Esophagus muscularis mucosa (tissue), 4 donors: ENCODE measurements at places on chromosomes 3 and 15. TPM values are rescaled to one million over a fixed set of nuclear protein-coding genes. Genes with fewer than 3 reads are reported as not detected.

DNA sequence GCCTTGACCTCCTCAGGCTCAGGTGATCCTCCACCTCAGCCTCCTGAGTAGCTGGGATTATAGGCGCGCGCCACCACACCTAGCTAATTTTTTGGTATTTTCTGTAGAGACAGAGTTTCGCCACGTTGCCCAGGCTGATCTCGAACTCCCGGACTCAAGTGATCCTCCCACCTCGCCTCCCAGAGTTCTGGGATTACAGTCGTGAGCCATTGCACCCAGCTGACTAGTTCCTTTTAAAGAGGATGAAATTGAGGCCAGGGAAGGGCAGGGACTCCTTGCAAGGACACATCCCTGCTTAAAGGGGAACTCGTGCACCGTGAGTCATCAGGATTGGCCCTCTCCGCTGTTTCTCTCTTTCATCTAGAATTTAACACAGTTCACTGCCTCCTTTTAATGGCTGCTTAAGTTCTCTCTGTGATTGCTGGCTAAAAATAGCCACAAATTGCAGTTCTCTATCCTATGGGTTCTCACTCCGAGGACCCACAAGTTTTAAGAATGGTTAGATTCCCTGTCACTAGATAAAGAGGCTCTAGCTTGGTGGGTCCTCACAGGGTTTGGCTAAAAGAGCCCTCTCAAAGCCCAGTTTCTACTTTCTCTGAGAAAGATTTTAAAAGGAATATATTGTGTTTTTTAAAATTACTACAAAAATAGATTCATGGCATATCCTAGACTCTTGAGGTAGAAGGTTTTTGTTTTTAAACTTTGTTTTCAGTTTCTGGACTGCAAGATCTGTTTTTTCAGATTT lies 1.4 kb downstream of the CRTAP start:
- peaks cover 8% of the 10 kb centered on the region for H3K4me1 ChIP-seq
- H3K27me3 ChIP-seq, result no peaks in the 10 kb centered on the region
- no peak for DNase-seq
- H3K27ac ChIP-seq, result peak overlapping the region; percentile 94

- no peaks in the 10 kb centered on the region for H3K27me3 ChIP-seq
- no peak overlapping the region for H3K4me3 ChIP-seq
- H3K27ac ChIP-seq, result no peak overlapping the region
- H3K4me1 ChIP-seq, result no peaks in the 10 kb centered on the region
These were observed 47.5 kb upstream of the EIF3J start for GRCh38 chr15:44489464-44489863.

DNA sequence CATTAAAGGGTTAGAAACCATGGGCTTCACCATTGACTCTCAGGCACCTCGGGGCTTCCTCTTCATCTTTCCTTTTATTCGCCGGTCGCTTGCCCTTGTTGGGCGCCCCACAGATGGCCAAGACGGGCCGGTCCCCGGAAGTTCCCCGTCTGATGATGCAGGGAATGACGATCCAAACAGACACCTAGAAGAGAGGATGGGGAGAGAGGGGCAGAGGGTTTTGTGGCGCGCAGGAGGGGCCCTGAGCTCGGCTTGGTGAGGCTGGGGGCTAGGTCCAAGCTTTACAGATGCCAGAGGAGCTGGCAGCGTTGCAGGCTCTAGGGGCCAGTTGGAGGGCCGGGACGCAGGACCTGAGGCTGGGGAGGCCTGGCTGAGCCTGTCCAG lies 532 bp upstream of the ESYT3 start:
- H3K27me3 ChIP-seq, result no peaks in the 10 kb centered on the region
- H3K27ac ChIP-seq, result no peak overlapping the region
- H3K4me3 ChIP-seq, result peak overlapping the region; percentile 59

Gene MUC13
- not detected for total RNA-seq

Gene ANKUB1
- total RNA-seq, result not detected
